Right atrium auricular region (tissue), 2 donors: ENCODE measurements at places on chromosomes 2 and 18.

GRCh38 chr2:57615855-57616556 lies 430.6 kb upstream of the VRK2 start:
- no peak for DNase-seq

DNA sequence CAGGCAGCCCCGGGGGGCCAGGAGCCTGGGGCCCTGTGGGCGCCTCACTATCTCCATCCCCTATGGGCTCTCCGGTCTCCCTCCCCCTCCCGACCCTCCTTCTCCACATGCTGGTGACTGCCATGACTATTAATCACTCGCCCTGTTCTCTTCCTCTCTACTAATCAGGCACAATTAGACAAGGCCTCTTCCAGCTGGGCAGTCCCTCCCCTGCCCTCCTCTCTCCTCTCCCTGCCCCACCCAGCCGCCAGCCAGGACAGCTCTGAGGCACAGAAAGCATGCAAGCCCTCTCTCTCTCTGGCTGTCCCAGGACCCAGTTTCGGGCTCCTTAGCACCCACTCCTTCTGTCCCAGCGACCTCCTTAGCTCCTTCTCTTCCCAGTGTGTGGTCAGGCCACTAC lies 5.8 kb downstream of the ASIC4 start:
- DNase-seq, result no peak

GRCh38 chr2:157447031-157447430 lies 3.1 kb upstream of the CYTIP start:
- no peak for DNase-seq

- DNase-seq, result no peak
Measured at GRCh38 chr2:37781028-37781427, 109.6 kb upstream of the CDC42EP3 start.

- DNase-seq, result no peak
Measured at GRCh38 chr18:76604108-76604934, 109.3 kb upstream of the ZNF516 start.

DNA sequence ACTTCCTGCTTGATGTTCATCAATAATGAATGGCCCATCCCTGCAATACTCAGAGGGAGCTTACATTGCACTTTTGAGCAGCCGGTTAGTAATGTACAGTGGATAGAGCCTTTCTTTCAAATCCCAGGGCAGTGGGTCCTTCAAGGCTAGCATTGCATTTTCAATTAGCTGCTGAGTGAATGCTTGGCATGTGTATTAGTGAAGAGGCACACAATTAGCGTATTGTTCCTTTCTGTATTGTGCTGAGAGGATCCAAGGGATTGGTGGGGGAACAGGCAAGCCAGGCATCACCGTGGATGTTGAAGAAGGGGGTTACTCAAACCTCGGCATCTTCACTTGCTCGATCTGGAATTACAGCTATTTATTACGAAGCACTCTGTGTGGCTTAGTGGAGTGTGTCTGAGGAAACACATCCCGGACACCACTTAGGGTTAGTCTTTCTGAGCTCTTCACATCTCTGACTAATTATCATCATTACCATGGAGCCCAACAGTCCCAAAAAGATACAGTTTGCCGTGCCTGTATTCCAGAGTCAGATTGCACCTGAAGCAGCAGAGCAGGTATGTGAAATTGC lies at the start of gene PPP1R1C:
TSS of gene PPP1R1C (plus strand) at position 222 of the 574 bp plus-strand sequence. CDS start at position 480, 258 bp downstream.
- DNase-seq, result no peak

DNA sequence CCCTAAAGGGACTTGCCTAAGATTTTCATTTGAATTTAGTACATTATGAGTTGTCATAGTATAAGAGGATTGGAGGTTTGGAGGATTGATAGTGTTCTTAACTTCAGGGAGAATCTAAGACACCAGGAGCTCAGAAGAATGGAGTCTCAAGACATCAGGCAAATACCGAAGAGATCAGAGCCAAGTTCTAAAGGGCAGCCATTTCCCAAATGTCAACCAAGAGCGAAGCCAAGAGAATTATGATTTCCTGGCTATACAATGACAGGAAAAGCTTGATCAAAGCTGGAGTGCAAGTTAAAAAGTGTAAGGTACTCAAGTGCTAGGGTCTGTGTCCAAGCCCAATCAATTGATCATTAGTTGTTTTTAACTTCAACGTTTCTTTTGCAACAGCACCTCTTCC lies 283.0 kb upstream of the FN1 start:
- DNase-seq, result no peak

DNA sequence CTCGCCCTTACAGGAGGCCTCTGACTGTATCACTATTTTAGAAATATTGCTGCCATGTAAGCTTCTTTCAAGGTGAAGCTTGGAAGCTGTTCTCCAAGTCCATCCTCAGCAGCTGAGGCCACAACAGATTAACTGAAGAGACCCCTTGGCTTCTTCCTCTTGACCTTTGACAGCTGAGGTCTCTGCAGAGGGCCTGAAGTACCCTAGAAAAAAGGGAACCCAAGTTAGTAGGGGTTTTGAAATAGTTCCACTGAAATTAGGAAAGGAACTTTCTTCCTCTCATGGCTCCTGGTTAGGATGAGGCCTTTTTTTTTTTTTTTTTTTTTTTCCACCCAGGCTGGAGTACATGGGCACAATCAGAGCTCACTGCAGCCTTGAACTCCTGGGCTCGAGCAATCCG lies 15.5 kb upstream of the IHH start:
- DNase-seq, result no peak

GRCh38 chr18:11105463-11105862 lies 43.9 kb downstream of the PIEZO2 start:
- DNase-seq, result no peak

- DNase-seq, result no peak
Measured at GRCh38 chr2:10325278-10326145, 22.8 kb downstream of the HPCAL1 start.

DNA sequence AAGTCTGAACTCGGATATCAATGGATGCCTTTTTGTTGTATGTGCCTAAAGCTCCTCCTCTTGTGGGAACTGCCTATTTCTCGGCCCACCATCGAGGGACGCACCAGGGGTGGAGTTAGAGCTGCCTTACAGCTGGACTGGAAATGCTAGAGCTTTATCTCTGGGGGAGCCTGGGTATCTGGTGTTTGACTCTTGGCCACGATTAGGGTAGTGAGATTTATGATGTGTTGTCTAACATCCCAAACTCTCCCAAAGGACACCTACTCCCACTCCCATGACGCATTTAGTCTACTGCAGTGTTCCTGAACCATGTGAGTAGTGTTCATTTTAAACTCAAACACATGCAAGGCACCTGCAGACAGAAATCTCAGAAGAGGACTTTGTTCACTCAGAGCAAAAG lies 594.8 kb downstream of the METTL4 start:
- DNase-seq, result no peak

DNA sequence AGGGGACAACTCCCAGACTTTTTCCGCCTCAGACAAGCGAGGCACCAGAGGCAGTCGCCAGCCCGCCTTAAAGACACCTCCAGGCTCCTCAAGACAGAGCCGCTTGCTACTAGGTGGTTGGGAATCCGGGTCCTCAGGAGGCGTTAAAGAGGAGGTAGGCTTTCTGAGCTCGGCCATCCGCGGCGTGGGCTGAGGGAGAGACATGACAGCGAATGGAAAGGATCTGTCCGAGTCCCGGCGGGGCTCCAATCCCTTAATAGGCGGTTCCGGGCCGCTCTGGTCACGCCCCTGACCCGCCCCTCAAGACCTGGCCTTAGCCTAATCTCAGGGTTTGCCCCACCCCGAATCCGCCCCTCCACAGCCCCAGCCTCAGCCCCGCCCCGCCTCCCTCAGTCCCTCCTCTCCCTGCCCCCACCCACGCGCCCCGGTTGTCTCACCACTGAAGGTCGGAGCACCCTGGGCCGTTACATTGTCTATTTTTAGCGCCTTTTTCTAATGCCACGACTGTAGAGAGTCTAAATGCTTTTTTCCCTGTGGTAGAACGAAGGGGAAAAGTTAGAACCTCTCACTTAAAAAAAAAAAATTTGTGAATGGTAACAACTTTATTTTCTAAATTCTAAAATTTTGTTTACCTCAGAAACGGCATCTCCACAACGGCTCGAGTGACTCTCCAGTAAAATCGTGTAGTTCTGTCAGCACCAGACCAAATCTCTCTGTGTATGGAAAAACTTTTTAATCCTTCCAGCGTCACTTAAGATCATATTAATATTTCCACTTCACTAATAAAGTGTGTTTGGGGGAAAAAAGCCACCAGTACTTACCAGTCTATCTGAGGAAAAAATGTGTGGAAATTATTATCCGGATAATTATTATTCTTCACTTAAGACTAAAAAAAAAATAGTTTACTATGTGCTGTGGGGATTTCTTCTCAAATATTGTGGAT lies at the start of gene RAD51AP2:
TSS of gene RAD51AP2 (minus strand) at position 229 of the 943 bp plus-strand sequence. CDS start at position 204, 25 bp downstream.
- DNase-seq, result peak; percentile 91

DNA sequence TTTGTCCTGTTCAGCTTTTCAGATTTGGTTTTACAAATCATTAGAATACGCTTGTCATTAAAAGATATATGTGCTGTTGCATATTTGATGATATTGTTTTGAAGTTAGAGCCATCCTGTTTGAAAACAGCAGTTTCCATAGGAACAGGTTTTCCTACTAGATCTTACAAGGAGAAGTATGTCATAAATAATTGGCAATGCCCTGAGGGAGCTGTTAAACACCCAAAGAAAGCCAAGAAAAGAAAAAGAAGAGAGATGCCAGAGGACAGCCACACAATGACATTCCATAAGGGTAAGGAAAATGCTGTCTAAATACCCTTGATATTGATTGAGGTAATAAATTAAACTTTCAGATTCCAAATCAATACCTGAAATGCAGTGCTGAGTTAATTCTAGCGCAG lies 392.2 kb upstream of the CRIM1 start:
- no peak for DNase-seq

GRCh38 chr2:154370873-154371272 lies 327.6 kb upstream of the KCNJ3 start:
- no peak for DNase-seq

- DNase-seq, result no peak
Measured at GRCh38 chr2:227450311-227450841, 21.6 kb upstream of the AGFG1 start.

- DNase-seq, result no peak
Measured at GRCh38 chr2:16319551-16320121, 346.0 kb downstream of the CYRIA start.

DNA sequence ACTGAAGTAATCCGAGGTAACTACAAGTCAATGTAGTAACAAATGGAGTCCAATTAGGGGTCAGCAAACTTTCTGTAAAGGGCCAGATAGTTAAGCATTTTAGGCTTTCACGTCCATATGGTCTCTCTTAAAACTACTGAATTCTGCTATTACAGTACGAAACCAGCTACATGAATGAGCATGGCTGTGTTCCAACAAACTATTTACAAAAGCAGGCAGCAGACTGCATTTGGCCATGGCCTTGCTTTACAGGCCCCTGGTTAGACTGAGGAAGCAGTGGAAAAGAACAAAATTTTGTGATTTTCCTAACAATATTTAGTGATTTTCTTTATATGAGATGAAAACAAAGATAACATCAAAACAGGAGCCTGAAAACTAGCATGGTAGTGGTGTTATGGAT lies 64.0 kb downstream of the RTN4 start:
- no peak for DNase-seq

GRCh38 chr2:27407798-27408491 lies 1.4 kb downstream of the PPM1G start:
- DNase-seq, result no peak

DNA sequence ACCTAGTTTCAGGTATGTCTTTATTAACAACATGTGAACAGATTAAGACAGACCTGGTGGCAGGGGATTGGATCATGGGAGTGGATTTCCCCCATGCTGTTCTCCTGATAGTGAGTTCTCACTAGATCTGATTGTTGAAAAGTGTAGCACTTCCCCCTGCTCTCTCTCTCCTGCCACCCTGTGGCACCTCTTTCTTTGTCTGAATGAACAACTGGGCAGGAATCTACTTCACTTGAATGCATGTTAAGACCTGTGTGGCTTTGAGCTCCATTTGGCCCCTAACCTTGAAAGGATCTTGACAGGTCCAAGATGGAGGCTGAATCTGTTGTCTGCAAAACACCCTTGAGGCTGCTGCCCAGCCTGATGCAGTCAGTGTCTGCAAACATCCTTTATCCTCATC lies 194.4 kb downstream of the RNF144A start:
- no peak for DNase-seq

GRCh38 chr18:50737127-50737526 lies 82.7 kb downstream of the MRO start:
- DNase-seq, result no peak

- peak; percentile 74 for DNase-seq
Measured at GRCh38 chr2:62705859-62706720, 577 bp downstream of the EHBP1 start.

DNA sequence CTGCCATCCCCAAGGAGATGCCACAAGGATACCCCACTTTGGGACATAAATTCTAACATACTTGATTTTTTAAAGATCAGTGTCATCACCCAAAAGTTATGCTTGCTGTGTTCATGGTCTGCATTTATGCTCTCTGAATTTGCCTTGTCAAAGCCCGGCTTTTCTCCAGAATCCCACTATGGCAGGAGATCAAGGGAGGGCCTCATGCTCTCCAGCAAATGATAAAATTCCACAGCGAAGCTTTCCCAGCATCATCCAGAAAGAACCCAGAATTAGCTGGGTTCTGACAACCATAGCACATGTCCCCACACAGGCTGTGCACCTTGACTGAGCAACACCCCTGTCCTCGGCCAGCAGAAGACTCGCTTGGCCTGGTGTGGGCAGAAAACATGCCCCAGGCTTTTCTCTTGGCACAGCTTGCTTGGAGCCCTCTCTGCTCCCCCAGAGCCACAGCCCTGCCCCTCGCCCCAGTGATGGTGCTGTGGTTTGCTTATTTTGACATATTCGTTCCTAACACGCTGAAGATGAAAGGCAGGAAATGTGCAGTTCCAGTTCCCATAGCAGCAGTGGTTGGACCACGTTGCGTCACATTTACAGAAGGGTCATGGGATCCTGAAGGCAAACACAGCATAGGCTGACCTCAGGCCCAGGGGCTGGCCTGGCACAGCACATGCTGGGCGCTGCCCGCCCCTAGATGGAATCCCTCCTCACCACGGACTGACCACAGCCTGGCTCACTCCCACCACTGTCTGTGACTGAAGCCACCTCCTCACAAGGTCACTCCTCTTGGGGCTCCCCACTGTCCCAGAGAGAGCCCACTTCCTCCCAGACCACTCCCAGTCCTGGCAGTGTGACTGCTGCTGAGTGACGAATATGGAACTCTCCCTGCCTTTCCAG lies 14.1 kb upstream of the CHRNA1 start:
- peak; percentile 70 for DNase-seq

DNA sequence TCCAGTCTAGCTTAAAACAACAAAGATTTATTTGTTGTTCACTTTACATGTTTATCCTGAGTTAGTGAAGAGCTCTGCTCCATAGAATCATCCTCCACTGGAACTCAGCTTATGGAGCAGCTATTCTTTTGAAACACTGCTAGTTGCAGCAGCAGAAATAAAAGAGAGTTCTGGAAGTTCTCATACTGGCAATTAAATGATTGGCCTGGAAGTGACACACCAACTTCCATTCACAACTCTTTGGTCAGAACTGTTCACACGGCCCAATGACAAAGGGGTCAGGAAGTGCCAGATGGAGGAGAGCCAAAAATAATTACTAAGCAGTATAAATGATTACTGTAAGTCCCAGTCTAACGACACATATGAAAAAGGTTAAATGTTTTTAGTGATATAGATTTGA lies 39.1 kb downstream of the FBXO11 start:
- DNase-seq, result no peak
